ENCODE measurements at places on chromosomes 11 and 22.

DNA sequence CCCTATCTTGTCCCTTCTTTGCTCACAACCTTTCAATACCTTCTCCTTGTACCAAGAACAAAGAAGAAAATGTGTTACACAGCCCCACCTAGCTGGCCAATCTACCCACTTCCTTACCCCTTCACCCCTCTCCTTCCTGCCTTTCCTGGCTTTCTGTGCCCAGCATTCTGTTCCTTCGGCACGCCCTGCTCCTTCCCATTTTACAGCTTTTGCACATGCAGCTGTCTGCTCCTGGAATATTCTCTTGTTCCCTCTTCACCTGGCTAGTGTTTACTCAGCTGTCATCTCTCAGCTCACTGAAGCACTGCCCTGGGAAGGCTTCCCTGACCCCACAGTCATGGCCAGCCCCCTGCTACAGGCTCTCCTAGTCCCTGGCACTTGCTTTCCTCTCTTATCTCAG lies 30.7 kb downstream of the SERPINH1 start:
- no peak for DNase-seq

DNA sequence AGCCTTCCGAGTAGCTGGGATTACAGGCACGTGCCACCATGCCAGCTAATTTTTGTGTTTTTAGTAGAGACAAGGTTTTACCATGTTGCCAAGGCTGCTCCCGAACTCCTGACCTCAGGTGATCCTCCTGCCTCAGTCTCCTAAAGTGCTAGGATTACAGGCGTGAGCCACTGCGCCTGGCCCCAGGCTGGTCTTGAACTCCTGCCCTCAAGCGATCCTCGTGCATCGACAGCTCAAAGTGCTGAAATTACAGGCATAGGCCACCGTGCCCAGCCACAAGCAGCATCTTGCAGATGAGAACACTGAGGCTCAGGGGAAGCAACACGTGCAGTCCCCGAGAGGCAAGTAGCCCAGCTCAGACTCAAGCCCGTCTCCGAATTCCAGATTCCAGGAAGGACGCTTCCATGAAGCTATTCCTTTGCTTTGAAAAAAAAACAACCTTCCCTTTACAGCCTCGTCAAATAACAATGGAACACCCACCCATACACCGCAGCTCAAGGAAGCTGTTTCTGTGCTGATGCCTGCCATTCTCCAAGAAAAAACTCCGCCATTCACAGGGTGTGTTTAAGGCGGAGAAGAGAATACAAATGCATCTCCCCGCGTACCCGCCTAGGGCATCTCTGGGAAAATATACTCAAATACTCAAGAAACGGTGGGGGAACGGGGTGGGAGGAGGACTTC lies 34.5 kb upstream of the PDGFB start:
- DNase-seq, result no peak

GRCh38 chr11:86956905-86957195 lies 1.7 kb upstream of the FZD4 start:
- DNase-seq, result no peak

DNA sequence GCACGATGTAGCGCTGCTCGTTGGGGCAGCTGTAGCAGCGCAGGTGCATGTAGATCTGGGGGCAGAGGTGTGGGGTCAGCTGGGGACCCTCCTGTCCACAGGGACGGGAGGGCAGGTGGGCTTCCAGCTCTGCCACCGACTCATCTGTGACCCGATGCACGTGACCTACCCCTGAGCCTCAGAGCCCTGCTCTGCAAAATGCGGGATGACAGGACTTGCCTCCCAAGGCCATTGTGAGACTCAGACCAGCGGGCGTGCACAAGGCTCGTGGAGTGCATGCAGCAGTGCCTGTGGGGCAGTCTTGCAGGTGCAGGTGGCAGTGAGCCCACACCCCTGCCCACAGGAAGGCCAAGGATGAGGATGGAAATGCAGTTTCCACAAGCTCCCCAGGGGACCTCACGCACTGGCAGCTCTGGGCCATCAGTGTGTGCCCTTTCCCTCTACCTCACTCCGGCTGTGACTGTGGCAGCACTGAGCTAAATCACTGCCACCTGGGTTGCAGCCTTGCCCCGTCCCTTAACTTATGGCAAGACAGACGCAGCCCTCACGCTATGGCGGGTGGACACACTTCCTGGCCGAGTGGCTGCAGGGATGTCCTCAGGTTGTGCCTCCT lies 26.7 kb downstream of the TMEM184B start:
- DNase-seq, result no peak

DNA sequence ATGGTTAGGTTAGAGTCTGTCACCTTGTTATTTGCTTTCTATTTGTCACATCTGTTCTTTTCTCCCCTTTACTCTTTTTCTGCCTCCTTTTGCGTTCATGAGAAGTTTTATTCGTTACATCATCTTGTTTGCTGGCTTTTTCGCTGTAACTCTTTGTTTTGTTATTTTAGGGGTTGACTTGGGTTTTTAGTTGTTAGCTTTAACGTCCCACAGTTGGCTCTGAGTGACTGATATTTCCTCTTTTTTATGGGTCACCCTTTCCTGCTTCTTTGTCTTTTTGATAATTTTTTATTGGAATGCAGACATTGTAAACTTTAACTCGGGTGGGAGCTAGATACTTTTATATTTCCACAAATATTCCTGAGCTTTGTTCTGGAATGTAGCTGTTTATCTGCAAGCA lies 13.3 kb upstream of the TNNT3 start:
- DNase-seq, result no peak

DNA sequence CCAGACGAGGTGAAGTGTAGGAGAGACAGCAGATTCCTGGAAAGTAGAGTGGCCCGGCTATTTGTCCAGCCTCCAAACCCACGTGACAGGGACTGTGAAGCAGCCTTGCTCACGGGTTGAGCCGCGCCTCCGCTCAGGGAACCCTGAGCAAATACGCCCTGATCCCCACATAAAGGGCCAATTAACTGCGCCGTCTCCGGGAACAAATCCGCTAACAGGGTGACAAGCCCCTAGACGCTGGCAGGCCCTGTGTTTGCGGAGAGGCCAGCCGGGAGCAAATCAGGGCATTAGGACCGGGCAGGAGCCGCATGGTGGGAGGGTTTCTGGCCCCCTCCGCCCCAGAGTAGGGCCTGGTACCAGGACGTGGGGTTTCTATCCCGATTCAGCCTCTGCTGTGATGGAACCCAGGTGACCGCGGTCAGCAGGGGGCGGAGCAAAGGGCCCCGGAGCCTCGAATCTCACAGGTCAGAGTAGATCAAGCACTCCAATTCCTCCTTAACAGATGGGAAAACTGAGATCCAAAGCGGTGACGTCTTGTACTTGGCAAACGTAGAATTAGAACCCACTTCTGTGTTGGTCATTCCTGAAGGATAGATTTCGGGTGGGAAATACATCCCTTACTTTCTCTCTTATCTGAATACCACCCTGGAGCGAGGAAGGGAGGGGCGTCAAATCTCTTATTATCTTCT lies 2.0 kb upstream of the ROBO3 start:
- DNase-seq, result no peak

DNA sequence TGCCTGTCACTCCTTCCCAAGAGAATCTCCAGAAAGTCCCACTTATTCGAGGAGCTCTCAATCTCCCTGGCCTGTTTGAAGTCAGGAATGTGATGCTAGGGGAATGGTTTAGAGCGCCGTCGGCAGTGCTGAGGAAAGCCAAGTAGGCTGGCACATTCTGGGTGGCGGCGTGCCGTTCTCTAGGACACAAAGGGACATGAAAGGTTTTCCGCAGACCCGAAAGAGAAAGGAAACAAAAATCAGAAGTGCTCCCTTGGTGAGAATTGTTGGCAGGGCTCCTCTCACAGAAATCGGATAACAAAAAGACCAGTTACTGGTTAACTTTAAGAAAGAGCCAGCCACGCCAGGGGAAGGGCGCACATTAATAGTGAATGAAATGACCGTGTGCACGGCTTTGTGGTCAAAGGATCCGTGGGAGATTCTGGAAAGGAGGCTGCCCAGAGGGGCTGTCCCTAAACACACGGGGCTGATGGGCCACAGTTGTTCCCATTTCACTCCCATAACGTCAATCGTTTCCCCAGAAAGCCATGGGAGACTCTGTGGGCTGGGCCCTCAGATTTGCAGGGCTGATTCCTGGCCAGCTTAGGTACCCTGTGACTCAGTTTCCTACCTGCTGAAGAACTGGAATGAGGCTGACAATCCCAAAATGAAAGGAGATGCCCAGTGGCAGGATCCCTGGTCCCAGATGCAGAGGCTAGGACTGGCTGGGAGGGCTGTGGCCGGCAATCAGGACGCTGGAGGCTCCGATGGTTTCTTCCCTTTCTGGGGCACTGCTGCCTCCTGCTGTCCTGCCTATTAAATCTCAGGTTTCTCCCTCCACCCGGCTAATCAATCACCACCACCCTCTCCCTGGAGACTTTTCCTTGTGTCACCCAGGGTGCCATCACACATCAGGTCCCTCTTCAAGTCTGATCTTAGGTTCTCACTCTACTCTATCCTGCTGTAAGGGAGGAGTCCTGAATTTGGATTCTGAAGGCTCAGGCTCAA lies 82.3 kb downstream of the RCN1 start:
- no peak for DNase-seq

GRCh38 chr22:37202001-37202555 lies 10.2 kb downstream of the SSTR3 start:
- DNase-seq, result no peak

GRCh38 chr22:32991353-32992101 lies 66.7 kb downstream of the SYN3 start:
- no peak for DNase-seq
